Endodermal cell (in vitro differentiated cells): ENCODE measurements at places on chromosomes 7 and 10. TPM values are rescaled to one million over a fixed set of nuclear protein-coding genes. Genes with fewer than 3 reads are reported as not detected.

The APBB1IP gene
- total RNA-seq: 0.21 to 0.34 TPM (median 0.24 TPM) in 3 replicates

The PLXDC2 gene
- total RNA-seq: 18.4 to 22.7 TPM (median 19.5 TPM) in 3 replicates

DNA sequence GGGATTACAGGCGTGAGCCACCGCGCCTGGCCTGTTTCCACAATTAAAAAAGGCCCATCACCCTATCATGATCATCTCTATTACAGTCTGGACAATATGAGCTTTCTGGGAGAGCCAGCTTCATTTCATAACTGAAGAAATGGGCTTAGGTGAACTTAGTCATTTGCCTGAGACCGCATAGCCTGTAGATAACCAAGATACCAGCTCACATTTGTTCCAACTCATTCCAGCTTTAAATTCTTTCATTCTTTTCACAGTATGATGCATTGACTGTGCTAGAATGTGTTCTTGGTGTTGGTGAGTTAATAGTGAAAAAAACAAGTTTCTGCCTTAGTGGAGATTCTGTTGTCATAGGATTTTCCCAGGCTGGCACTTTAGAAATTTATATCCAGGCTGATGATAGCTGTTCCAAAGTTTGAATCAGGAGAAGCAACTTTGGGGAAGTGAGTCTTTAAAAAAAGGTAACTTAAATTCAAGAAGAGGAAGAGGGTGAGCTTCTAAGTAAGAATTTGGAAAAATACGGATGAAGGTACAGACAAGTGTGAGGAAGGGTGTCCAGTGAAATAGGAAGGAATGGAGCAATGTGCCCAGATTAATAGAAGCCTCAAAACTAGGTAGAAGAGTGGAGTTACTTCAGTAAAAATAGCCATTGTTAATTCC, 2.1 kb upstream of the H2AZ2 start:
- no peak overlapping the region for H3K4me3 ChIP-seq
- no peaks in the 10 kb centered on the region for H3K4me1 ChIP-seq
- H3K27ac ChIP-seq: no peak overlapping the region

- no peak overlapping the region for H3K4me3 ChIP-seq
- no peak overlapping the region for H3K27ac ChIP-seq
- no peaks in the 10 kb centered on the region for H3K4me1 ChIP-seq
- no peak for DNase-seq
- no peaks in the 10 kb centered on the region for H3K36me3 ChIP-seq
Observed at GRCh38 chr7:85094046-85094725, 92.7 kb downstream of the SEMA3D start.
